ENCODE measurements at places on chromosomes 2 and 18.

DNA sequence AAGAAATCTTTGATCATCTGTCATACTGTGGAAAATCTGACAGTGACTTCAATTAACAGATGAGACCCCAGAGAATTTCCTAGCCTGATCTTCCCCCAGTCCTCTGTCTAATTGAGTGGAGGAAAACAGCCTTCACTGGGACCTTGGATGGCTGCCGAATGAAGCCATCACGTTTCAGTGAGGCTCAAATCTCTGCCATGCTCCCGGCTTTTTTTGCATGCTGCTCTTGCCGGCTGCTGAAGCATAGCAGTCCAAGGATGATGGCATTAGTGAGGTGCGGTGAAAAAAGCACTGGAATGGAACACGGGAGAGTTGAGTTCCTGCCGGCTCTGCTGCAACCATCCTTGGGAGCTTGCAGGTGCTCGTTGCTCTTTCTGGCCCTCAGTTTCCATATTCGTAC lies 430.5 kb downstream of the SLC4A3 start:
- no peak for DNase-seq

DNA sequence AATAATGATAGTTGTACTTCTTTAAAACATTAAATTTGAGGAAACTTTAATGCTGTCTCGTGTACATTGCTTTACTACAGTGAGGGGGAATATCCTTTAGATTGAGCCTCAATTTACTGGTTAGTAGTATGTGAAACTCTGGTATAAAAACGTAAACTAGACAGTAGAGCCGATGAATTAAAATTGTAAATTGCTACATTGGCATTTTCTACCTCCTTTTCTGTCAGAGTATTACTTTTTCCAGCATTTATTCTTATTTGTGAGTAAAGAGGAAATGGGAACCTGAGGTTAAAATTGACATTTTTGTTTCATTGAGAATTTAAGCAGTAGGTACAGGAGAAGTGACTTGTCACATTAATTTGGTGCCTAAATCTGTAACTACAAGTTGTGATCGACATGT lies 128.2 kb downstream of the MIB1 start:
- DNase-seq: no peak

- no peak for DNase-seq
Observed at GRCh38 chr18:59802031-59802430, 97.8 kb upstream of the PMAIP1 start.

DNA sequence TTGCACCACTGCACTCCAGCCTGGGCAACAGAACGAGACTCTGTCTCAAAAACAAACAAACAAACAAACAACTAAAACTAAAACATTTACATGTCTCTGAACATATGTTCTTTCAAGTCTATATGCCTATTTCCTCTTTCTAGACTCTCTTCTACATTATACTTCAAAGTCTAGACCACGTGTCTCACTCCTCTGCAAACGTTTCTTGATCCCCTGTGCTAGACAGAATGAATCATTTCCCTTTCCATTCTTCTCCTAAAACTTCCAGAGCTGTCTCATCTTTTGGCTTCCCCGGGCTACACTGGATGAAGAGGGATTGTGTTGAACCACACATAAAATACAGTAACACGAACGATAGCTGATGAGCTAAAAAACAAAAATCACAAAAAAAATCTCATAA lies 67.1 kb downstream of the BAZ2B start:
- no peak for DNase-seq

DNA sequence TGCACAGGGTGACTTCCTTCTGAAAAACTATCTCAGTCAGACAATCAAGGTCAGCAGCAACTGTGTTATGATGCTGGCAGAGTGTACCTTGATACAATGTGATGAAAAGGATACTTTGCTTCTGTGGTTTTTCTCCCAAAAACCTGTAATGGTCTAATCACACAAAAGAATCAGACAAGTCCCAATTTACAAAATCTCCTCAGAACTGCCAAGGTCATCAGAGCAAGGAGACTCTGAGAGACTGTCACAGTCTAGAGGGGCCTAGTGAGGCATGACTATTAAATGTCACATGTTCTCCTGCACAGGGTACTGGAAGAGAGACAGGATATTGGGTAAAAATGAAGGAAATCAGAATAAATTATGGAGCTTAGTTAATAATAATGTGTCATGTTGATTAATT lies 185.4 kb downstream of the ST6GAL2 start:
- no peak for DNase-seq

GRCh38 chr2:227160164-227160563 lies 3.8 kb downstream of the COL4A4 start:
- no peak for DNase-seq

GRCh38 chr2:222439692-222440091 lies 15.3 kb downstream of the SGPP2 start:
- DNase-seq: no peak

DNA sequence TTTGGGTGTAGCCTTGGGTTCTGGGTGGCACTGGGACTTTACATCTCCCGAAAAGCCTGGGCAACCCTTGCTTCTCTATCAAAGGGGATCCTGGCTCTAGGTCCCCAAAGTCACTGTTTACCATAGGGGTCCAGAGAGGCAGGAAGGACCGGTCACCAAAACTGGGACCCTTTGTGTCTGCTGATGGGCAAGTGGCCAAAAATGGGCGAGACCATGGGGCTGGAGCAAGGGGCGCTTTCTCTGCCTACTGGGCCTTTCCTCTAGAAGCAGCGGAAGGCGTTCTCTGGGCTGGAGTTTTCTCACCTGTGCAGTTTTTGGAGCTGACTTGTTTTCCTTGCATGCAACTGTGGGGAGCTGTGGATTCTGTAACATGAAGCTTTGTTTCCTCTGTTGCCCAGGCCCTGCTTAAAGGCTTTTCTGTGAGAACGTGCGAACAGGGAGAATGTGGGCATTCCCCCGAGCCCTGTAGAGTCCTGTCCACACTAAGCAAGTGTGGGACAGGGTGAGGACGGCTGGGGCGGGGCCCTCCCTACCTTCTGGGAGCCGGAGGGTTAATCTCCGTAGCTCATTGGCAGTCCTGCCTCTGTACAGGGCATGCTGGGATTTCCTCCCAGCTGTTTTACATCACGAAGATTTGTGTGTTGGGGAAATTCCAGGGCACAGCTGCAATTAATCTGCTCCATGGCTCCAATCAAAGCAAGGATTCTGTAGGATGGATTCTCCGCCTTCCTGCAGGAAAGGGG lies 50.2 kb downstream of the TGOLN2 start:
- DNase-seq: no peak

DNA sequence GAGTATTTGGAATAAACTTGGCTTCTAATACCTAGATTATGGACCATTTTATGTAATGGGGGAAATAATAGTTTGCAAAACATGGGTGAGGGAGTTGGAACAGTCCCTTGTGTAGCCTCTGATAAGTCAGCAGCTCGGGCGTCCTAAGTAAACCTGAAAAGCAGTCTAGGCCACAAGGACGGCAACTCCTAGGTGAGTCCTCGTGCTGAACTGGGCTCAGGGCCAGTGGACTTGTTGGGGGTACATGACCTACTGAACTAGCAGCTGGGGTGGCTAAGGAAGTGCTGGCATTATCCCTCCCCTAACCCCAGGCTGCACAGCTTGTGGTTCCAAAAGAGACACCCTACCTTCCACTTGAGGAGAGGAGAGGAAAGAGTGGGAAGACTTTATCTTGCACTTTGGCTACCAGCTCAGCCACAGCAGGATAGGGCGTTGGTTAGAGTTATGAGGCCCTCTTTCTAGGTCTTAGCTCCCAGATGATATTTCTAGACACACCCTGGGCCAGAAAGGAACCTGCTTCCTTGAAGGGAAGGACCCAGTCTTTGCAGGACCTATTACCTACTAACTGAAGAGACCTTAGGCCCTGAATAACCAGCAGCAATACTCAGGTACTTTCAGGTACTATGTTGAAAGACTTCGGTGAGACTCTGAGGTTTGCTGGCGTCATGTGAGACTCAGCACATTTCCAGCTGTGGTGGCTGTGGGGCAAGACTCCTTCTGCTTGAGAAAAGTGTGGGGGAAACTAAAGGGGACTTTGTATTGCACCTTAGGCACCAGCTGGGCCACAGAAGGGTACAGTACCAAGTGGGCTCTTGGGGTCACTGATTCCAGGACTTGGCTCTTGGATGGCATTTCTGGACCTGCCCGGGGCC lies 71.0 kb downstream of the AQP4 start:
- DNase-seq: no peak

DNA sequence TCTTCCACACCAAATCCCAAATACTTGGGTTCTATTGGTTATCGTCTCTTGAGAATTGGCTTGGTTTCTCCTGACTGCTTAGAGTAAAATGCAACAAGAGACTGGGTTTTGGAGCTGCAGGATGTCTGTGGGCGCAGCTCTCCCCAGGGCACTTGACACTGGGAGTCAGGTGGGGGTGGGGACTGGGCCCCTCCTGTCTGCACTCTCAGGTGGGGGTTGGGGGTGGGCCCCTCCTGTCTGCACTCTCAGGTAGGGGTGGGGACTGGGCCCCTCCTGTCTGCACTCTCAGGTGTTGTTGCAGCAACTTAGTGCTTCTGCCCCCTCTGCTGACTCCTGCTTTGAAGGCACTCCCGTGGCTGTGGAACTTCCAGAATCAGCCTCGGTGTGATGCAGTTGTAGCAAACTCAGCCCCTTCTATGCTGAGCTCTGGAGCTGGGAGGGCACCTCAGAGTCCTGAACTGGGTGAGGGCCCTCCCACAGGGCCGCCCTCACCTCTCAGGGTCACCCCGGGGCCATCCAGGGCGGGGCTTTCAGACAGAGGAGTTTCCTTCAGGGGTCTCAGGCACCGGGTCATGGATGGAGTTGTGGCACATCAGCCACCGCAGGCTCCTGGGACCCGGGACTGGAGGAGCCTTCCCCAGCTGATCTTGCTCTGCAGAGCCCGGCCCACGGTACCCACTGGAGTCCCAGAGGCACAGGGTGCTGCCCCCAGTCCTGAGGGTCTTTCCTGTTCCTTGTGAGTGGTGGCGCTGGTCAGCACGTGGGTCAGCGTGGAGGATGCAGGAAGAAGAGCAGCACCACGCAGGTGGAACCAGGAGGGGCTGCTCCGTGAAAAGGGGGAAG lies 22.9 kb upstream of the CIDEA start:
- no peak for DNase-seq

- DNase-seq: no peak
Observed at GRCh38 chr2:234725528-234726264, 226.1 kb upstream of the SH3BP4 start.

- DNase-seq: no peak
Observed at GRCh38 chr2:43725711-43726246, 48.1 kb upstream of the DYNC2LI1 start.

DNA sequence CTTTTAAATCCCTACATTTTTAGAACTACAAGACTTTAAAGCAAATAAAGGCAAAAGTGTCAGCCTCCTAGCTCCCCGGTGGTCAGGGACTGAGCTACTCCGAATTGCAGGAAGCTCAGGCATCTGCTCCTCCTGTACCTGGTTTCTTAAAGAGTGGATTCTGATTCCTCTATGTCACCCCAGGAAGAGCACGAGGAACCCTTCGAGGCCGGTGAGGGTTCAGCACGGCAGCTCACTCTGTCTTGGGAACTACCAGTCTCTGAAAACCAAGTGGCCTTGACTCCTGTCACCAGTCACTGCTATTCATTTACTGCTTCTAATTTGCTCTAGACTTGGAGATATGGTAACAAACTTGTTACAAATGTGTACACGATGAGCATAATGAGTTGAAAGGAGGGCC lies 2.3 kb downstream of the PER2 start:
- no peak for DNase-seq

DNA sequence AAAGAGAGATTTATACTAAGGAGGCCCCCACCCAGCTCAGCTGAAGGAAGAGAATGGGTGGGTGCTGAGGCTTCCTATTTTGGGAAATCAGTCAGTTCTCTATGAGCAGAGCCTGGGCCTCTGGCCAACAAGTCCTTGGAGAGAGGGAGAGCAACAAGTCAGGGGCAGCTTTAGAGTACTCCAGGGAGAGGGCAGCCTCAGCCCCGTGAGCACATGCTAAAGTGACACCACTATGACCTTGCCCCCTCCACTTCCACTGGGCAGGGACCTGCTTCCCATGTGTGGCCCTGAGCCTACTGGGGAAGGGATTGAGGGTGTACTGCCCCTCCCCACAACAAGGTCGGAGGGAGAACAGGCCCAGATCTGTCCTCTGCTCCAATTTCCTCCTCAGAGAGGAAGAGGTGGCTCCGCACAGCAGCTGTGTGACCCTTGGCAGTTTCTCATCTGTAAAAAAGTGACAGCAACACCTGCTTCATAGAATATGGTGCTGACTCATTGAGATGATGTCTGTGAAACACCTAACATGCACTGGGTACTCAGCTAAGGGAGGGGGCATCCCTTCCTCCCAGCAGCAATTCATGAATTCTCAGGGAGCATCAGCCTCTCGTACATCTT lies 72.9 kb downstream of the CLHC1 start:
- no peak for DNase-seq

DNA sequence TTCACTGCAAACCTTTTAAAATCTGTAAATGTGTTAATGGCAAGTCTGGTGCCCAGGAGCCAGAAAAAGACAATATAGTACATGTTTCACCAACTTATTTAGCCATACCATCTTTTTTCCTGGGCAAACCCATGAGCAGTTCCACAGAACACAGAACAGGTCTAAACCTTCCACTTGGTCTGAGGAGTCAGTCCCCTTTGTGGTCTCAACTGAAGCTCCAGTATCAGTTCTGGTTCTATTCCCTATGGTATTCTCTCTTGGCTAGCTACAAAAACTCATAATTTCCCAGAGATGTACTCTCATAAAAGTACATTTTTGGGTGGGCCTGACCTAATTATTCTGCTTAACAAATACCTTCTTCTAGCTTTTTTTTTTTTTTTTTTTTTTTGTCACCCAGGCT lies 31.2 kb downstream of the STK17B start:
- DNase-seq: no peak

- no peak for DNase-seq
Observed at GRCh38 chr2:224574423-224575084, 10.6 kb downstream of the CUL3 start.

- DNase-seq: no peak
Observed at GRCh38 chr18:55138401-55138800, 179.1 kb upstream of the CCDC68 start.

DNA sequence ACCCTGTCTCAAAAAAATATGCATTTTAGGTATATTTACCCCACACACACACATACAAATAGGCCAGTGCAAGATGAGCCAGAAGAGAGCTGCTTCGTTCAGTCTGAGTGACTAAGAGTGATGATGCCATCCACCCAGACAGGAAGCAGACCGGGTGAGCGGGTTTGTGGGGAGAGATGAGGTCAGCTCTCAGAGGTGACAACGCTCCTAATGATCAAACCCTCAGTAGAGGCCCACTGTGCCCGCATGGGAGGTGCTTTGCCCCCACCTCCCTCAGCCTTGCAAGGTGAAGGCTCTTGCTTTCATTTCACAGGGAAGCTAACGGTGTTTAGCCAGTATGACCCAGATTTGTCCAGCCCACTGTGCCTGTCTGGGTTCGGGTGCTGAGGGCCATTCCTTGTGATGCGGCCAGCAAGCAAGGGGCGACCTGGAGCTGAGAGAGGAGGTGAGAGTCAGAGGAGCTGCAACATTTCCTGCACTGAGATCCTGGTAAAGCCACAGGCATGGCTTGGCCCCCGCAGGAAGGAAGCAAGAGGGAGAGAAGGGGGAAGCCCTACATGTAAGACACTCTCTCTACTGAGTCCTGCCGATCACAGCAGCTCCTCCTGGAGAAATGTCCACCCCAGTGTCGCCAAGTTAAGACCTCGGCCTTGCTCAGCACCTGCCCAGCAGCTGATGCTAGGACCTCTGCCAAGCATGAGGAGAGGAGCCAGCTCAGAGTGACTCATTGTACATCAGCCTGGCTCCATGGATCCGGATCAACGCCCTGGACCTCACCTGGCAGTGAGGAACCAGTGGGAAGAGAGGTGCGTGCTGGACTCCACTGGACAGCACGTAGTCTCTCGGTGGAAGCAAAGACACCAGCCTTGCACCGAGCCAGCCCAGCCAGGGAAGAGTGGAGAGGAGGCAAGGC lies 37.0 kb downstream of the NIFK start:
- peak; percentile 42 for DNase-seq
